ENCODE measurements at places on chromosomes 1 and 21. TPM values are rescaled to one million over a fixed set of nuclear protein-coding genes. Genes with fewer than 3 reads are reported as not detected.

Gene AUNIP
- not detected for total RNA-seq

Gene FOXO6
- total RNA-seq = 0.38 TPM

Gene ERG
- total RNA-seq = 4.0 TPM

Gene CELA2B
- total RNA-seq = 0.83 TPM

Gene ZBTB7B
- total RNA-seq = 89.5 TPM

Gene GUCA2B
- 0.53 TPM for total RNA-seq

Gene ETV3L
- total RNA-seq = not detected

Gene KCNE2
- total RNA-seq = not detected

Gene MTMR11
- total RNA-seq = 1.7 TPM

Gene DNALI1
- 6.8 TPM for total RNA-seq

Gene EFCAB14
- 38.7 TPM for total RNA-seq

Gene PTGFRN
- 11.9 TPM for total RNA-seq

Gene TSPAN2
- 0.60 TPM for total RNA-seq

Gene TLR5
- total RNA-seq = 1.1 TPM

Gene ZNF683
- not detected for total RNA-seq

Gene FMO2
- total RNA-seq = 8.1 TPM

Gene DSCAM
- 0.10 TPM for total RNA-seq

Gene CCDC28B
- 1.6 TPM for total RNA-seq

Gene THEM5
- not detected for total RNA-seq

Gene ODF2L
- total RNA-seq = 3.1 TPM

Gene WNT3A
- total RNA-seq = not detected

Gene RIPPLY3
- not detected for total RNA-seq

Gene NMNAT2
- total RNA-seq = 0.03 TPM

Gene SPATA1
- 1.6 TPM for total RNA-seq

Gene AGMAT
- 58.0 TPM for total RNA-seq

Gene SLC25A34
- 12.3 TPM for total RNA-seq

Gene FCER1A
- not detected for total RNA-seq

Gene VHLL
- not detected for total RNA-seq

Gene MROH7
- total RNA-seq = 2.3 TPM

Gene CD101
- total RNA-seq = 0.15 TPM

Gene OLIG1
- total RNA-seq = not detected

Gene DTL
- 0.10 TPM for total RNA-seq

Gene C1orf167
- not detected for total RNA-seq

Gene CLEC20A
- not detected for total RNA-seq

Gene CD53
- 9.3 TPM for total RNA-seq

Gene OXCT2
- total RNA-seq = not detected

Gene OR2T33
- not detected for total RNA-seq

Gene TOR1AIP1
- total RNA-seq = 22.2 TPM

Gene DCST1
- 0.13 TPM for total RNA-seq

Gene RBM11
- total RNA-seq = not detected

Gene CCDC181
- total RNA-seq = not detected

Gene KIF21B
- total RNA-seq = 0.93 TPM

Gene GNG4
- not detected for total RNA-seq

Gene SYT2
- not detected for total RNA-seq

Gene GADD45A
- 58.6 TPM for total RNA-seq

Gene CRNN
- not detected for total RNA-seq

Gene CTSS
- 25.1 TPM for total RNA-seq

Gene PALMD
- 17.1 TPM for total RNA-seq

Gene INKA2
- total RNA-seq = 1.1 TPM

Gene C1orf53
- 7.0 TPM for total RNA-seq

Gene INAVA
- 0.45 TPM for total RNA-seq

Gene RGS16
- total RNA-seq = 0.15 TPM

Gene SLAMF8
- 0.53 TPM for total RNA-seq
